ENCODE measurements at places on chromosomes 7 and 10.

GRCh38 chr7:99407872-99408378, 472 bp downstream of the PDAP1 start:
- no peak for DNase-seq

GRCh38 chr7:127874951-127875608, 156.2 kb downstream of the LRRC4 start:
- DNase-seq: no peak

DNA sequence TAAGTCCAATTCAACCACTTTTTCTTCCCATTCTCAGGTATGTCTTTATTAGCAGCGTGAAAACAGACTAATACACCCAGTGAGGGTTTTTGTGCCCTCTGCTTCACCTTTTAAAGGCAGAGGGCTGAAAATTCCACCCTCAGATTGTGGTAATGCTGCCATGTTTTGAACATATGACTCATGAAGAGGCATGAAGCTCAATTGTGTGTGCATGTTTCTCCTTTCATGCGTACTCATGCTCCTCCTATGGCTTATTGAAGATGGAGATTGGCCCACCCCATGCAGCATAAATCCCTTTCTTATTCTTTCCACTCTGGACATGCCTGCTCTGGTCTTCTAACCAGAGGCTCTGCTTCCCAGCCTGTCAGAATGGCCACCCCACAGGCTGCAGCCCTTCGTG, 168.0 kb upstream of the PRKCQ start:
- DNase-seq: no peak

GRCh38 chr7:10934292-10934691, 39.4 kb upstream of the PHF14 start:
- DNase-seq: no peak

DNA sequence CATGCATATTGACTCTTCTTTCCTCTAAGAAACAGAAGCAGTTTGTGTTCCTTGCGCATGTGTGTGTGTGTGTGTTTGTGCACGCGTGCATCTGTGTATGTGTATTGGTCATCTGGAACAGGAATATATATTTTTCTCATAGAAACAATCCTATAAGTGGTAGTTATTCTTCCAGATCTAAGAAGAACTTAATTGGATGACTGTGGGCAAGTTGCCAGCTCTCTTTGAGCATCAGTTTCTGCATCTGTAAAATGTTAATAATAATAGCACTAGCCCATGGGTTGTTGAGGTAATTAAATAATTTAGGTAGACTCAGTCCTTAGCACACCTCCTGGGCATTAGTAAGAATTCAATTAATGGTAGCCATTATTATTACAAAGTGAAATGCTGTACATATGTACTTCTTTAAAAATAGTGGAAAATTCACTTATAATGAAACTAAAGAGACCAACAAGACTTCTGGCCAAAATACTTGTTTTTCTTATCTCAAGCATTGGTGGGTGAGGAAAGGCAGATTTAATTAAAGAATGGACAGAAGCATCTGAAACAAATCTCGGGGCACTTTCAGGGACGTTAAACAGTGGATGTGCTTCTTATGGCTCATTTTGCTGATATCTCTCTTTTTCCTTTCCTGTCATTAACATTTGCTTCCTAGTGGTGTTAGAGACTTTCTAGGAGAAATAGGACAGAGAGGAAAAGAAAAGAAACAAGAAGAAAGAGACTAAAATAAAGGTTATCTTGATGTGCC, 124.9 kb upstream of the HABP2 start:
- DNase-seq: no peak

- DNase-seq: no peak
Measured at GRCh38 chr10:79324032-79324695, 23.1 kb upstream of the PPIF start.

DNA sequence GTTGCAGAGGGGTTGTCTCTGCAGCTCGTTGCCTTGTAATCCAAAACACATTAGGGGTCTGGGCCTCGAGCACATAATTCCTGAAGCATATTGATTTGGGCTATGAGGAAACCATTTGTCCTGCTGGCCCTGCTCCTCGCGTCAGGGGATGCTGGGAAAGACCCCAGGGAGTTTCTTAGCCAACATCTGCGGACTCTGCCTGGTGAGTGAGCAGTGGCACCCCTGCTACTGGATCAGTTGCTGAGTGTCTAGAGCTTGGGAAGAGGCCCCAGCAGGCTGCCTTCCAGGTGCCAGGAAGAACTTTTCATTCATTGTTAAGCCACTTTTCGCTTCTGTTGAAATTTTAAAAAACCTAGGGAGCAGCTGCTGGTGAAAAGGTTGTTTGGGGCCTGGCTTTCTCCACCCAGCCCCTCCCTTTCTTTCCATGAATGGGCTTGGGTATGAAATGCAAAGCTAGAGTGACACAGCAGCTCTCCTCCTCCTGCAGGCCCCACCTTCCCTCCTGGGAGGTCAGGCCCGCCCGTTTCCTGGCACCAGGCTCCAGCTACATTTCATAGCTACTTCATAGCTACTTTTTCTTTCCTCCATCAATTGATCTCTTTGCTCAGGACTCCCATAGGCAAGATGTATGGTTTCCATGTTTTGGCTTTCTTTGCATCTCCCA, 26.8 kb downstream of the TACR2 start:
- no peak for DNase-seq

GRCh38 chr7:38367301-38367890, 94.0 kb upstream of the TARP start:
- no peak for DNase-seq

GRCh38 chr7:76037310-76037709, 10.5 kb downstream of the STYXL1 start:
- DNase-seq: no peak

- no peak for DNase-seq
Measured at GRCh38 chr7:151426441-151426903, 13.5 kb downstream of the CRYGN start.

DNA sequence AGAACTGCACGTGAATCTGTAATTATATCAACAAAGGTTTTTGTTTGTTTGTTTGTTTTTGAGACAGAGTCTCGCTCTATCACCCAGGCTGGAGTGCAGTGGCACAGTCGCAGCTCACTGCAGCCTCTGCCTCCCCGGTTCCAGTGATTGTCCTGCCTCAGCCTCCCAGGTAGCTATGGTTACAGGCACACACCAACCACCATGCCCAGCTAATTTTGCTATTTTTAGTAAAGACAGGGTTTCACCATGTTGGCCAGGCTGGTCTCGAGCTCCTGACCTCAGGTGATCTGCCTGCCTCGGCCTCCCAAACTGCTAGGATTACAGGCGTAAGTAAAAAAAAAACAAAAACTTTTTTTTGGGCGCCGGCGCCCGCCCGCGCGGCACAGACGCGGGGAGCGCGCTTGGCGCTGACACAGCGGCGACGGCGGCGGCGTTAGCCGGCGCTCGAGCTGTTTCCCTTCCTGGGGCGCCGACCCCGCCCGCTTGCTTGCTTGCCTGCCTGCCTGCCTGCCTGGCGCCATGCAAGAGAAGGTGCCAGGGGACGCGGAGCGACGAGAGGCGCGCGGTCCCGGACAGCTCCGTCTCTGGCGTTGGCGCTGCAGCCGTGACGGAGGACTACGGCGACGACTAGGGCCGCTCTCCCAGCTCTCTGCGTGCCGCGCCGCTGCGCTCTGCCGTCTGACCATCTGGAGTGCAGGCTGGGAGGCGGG, 171.4 kb upstream of the NUPR2 start:
- no peak for DNase-seq

DNA sequence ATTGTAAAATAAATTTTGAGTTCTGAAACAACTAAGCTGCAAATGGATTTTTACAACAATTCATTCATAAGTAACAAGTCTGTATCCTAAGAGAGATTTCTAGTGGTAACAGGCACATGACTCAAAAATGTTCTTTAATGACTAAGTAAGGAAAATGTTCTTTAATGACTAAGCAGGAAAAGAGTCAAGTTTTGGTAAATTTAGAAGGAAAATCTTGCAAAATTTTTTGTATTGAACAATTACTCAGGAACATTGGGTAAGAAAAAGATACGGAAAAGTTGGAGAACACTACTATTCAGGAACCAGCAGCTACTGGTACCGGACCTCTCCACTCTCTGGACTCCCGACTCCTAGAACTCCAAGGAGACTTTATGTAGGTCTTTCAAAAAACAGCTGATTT, 33.5 kb downstream of the HYCC1 start:
- no peak for DNase-seq

- DNase-seq: no peak
Measured at GRCh38 chr7:81361769-81362312, 408.0 kb downstream of the HGF start.

DNA sequence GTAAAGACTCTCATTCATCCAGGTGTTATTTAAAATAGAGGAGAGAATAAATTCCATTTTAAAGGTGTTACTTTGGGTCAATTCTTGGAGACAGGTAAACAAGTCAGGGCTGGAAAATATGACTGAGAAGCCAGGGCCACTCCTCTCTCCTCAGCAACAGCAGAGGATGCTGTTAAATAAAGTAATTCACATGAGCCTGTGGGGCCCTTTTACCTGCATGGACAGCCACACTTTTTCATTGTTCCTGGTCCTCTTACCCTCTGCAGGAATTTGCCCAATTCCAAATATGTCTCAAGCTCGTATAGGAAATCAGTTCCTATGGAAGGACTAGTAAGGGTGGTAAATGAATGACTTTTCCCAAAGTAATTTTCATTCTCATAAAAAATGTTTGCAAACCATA, 420.1 kb upstream of the KLF6 start:
- no peak for DNase-seq

GRCh38 chr10:77111611-77112550, 525.7 kb downstream of the KCNMA1 start:
- DNase-seq: no peak

Data from SHP77 treated with DMSO at 0.1 percent for 48 hours (cell line).